ENCODE measurements at places on chromosomes 3 and 15. TPM values are rescaled to one million over a fixed set of nuclear protein-coding genes. Genes with fewer than 3 reads are reported as not detected.

MUC20 gene
- total RNA-seq, result 38.8 TPM

TTBK2 gene
- 15.6 TPM for total RNA-seq

ZBBX gene
- not detected for total RNA-seq

CIDEC gene
- 3.3 TPM for total RNA-seq

SEMA7A gene
- total RNA-seq, result 2.9 TPM

SIDT1 gene
- total RNA-seq, result 35.6 TPM

PAK6 gene
- 16.3 TPM for total RNA-seq

TP63 gene
- 0.55 TPM for total RNA-seq

LRRC49 gene
- total RNA-seq, result 16.9 TPM

BNC1 gene
- total RNA-seq, result 0.55 TPM

MESP2 gene
- total RNA-seq, result not detected

GXYLT2 gene
- 0.58 TPM for total RNA-seq

GRCh38 chr3:128489927-128490649 is 2.9 kb downstream of the GATA2 start:
- peaks cover 76% of the 10 kb centered on the region for H3K4me1 ChIP-seq
- H3K36me3 ChIP-seq, result no peaks in the 10 kb centered on the region
- DNase-seq, result peak; percentile 69

DNA sequence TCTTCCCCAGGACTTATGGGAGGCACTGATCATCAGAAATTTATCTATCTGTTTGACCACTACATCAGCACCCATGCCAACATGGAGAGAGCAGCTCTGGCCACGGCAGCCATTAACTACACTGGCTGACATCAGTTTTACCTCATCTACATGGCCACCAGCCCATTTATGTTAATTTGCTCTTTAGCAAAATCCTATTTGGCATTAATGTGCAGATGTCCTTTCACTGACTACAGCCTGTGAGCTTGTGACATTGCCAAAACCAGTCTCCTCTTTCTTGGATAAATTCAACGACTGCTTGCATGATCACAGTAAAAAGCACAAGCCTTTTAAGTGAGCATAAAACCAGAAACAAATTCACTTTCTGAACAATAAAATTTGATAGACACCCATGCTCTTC is 47.5 kb downstream of the NR1I2 start:
- no peaks in the 10 kb centered on the region for H3K4me1 ChIP-seq
- H3K27ac ChIP-seq, result no peak overlapping the region
- no peaks in the 10 kb centered on the region for H3K27me3 ChIP-seq

DNA sequence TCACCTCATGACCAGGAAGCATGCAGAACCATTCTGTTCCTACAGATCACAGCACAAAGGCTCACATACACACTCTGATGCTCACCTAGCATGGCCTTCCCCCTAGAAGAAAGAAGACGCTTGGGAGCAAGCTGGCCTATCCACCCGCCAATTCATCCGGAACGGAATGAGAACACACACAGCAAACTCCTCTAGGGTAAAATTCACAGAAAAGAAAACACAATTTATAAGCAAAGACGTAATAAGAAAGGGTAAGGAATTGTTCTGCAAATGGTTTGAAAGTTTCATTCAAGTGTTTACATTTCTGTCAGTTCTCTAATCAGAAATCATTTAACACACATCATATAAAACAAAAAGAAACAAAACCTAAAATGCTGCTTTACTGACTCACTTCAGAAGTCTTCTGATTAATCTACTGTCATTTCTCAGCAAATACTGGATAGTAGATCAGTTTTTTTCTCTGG is 218.1 kb downstream of the OSBPL10 start:
- peaks cover under 1% of the 10 kb centered on the region for H3K4me1 ChIP-seq
- H3K27me3 ChIP-seq, result no peaks in the 10 kb centered on the region
- no peaks in the 10 kb centered on the region for H3K36me3 ChIP-seq
- no peak for DNase-seq
- H3K4me3 ChIP-seq, result no peak overlapping the region

GRCh38 chr3:153029350-153029749 is 132.7 kb upstream of the RAP2B start:
- peaks cover 12% of the 10 kb centered on the region for H3K4me1 ChIP-seq
- no peaks in the 10 kb centered on the region for H3K27me3 ChIP-seq
- no peak for DNase-seq
- H3K36me3 ChIP-seq, result no peaks in the 10 kb centered on the region
- H3K27ac ChIP-seq, result no peak overlapping the region

- H3K27ac ChIP-seq, result no peak overlapping the region
- H3K4me1 ChIP-seq, result no peaks in the 10 kb centered on the region
- H3K36me3 ChIP-seq, result no peaks in the 10 kb centered on the region
- no peaks in the 10 kb centered on the region for H3K27me3 ChIP-seq
- no peak for DNase-seq
- no peak overlapping the region for H3K4me3 ChIP-seq
These were observed 141.6 kb upstream of the STT3B start for GRCh38 chr3:31391150-31391549.

DNA sequence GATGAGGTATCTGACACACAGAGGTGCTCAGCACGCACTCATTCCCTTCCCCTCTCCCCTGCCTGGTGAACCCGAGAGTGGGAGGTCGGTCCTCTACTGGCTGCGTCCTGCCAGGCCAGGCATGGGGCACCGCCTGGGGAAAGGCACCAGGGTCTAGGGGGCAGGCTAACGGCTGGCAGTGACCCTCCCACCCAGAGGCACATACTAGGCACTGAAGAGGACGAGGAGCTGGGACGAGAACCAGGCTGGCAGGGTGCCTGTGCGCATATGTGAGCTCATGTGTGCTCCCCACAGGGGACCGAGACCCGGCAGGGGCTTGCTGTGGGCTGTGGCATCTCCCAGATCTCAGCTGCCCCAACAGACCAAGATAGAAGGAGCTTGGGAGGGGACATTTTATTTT is 86.7 kb downstream of the IQSEC1 start:
- H3K4me3 ChIP-seq, result no peak overlapping the region
- peaks cover 34% of the 10 kb centered on the region for H3K4me1 ChIP-seq
- no peaks in the 10 kb centered on the region for H3K36me3 ChIP-seq
- H3K27me3 ChIP-seq, result no peaks in the 10 kb centered on the region
- no peak overlapping the region for H3K27ac ChIP-seq

DNA sequence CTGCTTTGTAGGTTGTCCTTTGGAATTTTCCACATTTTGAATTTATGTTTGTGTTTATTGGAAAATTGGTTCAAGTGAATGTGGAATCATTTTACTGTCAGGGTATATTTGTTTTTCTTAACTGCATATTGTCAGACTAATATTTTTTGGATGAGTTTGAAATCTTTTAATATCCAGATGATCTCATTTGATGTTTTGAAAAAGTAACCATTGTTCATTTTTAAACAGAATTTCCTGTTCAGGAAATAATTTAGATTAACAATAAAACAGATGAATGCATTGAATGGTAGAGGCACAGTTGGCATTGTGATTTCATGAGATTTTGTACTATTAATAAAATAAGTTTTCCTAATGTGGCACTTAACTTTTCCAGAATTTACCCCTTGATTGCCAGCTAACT is 15.5 kb downstream of the TRAK1 start:
- H3K36me3 ChIP-seq, result peaks cover 9% of the 10 kb centered on the region
- H3K27ac ChIP-seq, result no peak overlapping the region
- DNase-seq, result no peak
- H3K4me3 ChIP-seq, result no peak overlapping the region
- peaks cover 4% of the 10 kb centered on the region for H3K4me1 ChIP-seq

GRCh38 chr15:91228383-91228782 is 128.3 kb downstream of the SV2B start:
- H3K4me3 ChIP-seq, result no peak overlapping the region
- H3K27ac ChIP-seq, result no peak overlapping the region
- H3K36me3 ChIP-seq, result no peaks in the 10 kb centered on the region
- DNase-seq, result no peak
- H3K27me3 ChIP-seq, result peaks cover 38% of the 10 kb centered on the region

DNA sequence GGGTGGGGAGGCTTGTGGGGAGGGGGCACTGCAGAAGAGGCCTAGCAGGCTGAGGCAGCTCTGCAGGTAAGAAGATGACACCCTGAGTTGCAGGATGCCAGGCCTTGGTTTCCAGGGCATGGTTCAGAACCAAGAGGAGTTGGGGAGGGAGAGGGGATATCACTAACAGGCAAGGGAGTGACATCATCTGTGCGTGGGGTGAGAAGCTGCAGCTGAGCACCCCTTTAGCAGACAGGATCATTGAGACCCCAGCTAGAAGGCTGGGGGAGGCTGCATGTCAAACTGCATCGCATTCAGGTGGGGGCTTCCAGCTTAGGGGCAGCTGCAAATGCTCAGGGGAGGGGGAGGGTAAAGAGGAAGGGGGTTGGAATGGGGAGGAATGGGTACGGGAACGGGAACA is 23.0 kb downstream of the CACNA2D2 start:
- H3K27ac ChIP-seq, result no peak overlapping the region
- H3K27me3 ChIP-seq, result no peaks in the 10 kb centered on the region
- H3K4me1 ChIP-seq, result no peaks in the 10 kb centered on the region
- H3K4me3 ChIP-seq, result no peak overlapping the region
- no peak for DNase-seq

DNA sequence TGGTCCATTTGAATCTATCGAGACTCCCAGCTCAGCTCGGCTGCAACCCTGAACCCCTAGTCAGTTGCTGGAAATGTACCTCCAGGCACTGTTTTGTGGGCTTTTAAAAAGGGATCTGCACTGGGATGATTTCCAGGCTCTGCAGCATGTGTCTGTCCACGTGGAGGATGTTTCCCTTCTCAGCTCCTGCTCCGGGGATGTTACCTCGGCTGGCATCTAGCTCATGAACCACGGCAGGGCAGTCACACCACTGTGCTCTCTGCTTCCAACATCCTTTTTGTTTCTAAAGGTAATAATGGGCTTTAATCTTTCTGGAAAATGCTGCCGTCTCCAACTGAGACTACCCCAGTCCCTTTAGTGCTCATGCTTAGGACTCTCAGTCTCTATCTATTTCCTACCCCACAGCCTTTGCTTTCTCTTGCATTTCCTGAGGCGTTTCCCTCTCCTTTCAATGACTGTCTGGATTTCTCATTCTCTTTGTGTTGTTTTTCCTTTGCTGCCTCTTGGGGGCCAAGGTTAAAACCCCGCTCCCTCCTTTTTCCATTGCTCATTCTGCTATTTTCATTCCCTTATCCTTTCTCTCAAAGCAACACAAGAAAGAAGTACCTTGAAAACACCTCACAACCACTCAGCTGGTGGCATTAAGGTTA is 42.9 kb upstream of the AKAP13 start:
- no peak overlapping the region for H3K27ac ChIP-seq
- H3K4me1 ChIP-seq, result no peaks in the 10 kb centered on the region
- H3K4me3 ChIP-seq, result no peak overlapping the region
- no peak for DNase-seq
- H3K36me3 ChIP-seq, result no peaks in the 10 kb centered on the region
- no peaks in the 10 kb centered on the region for H3K27me3 ChIP-seq

GRCh38 chr15:22240403-22240802 is 160.1 kb downstream of the OR4M2 start:
- no peaks in the 10 kb centered on the region for H3K4me1 ChIP-seq
- H3K4me3 ChIP-seq, result no peak overlapping the region
- no peak for DNase-seq

DNA sequence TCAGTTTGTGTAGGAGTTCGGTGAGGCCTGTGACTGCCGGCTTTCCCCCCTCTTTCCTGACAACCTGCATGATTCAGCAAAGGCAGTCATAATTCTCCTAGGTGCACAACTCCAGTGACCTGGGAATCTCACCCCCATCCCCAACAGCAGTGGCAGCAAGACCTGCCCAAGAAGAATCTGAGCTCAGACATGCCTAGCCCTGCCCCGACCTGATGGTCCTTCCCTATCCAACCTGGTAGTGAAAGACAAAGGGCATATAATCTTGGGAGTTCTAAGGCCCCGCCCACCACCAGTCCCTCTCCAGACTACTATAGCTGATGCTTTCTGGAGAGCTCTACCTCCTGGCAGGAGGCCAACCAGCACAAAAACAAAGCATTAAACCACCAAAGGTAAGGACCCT is 44.2 kb upstream of the ZBED2 start:
- H3K4me3 ChIP-seq, result no peak overlapping the region
- no peaks in the 10 kb centered on the region for H3K36me3 ChIP-seq
- no peak for DNase-seq
- H3K4me1 ChIP-seq, result no peaks in the 10 kb centered on the region

DNA sequence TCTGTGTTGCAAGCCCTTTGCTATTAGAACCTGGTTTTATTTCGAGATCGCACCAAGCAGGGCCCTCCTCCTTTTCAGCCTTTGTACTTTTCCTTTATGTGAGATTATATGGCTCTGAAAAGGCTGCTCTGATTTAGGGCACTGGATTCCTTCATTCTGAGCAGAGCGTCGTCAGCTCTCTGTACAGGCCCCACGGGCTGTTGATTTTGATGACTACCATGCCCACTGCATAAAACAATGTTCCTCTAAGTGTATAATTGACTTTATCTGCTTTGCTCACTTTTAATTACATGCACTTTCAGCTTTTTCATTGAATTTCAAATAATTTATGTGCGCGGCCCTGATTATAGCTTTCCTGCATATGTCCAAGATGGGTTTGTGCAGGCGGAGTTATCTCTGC is 4.4 kb upstream of the PSMD6 start:
- peaks cover 3% of the 10 kb centered on the region for H3K27me3 ChIP-seq
- DNase-seq, result no peak

DNA sequence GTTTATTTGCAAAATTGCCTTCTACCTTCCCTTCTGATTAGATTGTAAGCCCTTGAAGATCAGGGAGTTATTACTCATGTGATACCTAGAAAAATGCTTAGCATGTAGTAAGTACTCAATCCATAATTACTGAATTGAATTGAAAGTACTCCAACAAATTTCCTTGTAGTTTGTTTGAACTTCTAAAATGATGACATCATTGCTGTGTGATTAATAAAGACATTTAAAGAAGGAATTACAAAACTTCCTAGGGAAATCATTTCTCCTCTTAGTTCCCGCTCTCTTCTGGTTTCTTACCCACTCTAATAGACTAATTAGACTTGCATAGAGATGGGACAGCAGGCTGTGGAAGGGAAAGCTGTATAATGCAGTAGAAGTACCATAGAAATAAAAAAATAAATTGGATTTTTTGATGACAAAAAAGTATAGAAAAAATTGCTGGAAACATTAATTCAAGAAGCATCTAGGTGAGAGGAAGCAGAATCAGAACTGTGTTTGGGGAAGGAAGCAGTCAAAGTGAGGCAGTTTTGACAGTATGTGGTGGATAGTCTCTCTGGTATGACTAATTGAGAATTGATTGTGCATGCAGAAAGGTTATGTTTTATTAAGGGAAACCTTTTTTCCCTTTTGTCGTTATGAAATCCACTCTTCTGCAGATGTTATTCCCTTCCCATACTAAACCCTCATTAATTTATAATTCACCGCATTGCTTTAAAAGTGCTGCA is 93.0 kb downstream of the ALCAM start:
- H3K4me1 ChIP-seq, result no peaks in the 10 kb centered on the region
- H3K36me3 ChIP-seq, result no peaks in the 10 kb centered on the region
- DNase-seq, result no peak
- H3K27me3 ChIP-seq, result no peaks in the 10 kb centered on the region

DNA sequence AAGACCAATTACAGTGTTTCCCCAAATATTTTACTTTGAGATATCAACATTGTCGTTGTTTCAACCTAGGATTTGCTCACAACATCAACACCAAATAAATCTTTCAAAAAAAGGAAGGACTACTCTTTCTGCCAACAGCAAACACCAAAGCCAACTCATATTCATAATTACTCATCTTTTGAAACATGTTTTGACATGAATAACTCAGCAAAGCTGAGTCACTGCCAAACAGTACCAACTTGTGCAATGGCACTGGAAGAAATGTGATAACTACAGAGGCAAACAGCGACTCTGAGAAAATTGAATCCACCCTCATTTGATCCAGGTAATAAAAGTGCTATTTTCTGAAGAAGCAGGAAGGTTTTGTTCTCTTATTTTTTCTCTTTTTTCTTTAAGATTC is 67.2 kb downstream of the PEX5L start:
- H3K36me3 ChIP-seq, result no peaks in the 10 kb centered on the region
- H3K4me1 ChIP-seq, result no peaks in the 10 kb centered on the region
- H3K4me3 ChIP-seq, result no peak overlapping the region
